ENCODE measurements at places on chromosomes 2 and 18.

DNA sequence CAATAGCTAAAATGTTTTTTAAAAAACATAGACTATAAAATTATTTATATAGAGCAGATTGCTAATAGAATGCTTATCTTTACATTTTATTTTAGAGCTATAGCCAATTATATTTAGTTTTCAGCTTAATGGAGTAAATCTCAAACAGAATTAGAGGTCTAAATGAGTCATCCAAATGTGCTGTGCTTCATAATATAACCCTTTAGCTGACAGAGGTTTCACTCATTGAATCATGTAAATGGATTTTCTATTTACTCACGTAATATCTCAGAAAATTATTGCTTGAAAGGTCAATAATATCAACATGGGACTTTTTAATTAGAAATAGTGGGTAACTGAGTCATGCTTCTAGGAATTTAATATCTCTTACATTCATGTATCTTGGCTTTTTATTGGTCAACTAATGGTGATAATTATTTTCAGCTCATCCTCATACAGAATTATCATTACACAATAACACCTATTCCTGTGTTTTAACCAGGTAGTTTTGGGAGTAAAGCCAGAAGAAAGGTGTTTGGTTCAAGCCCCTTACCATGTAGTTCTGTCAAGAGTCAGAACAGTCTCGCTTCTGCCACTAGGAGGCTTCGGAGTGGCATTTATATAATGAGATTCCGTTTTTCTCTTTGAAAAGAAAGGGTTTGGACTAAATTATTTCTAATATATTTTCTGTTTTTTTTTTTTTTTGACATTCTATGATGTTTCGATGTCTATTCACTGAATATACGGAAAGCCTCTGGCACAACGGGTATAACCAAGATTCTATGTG is 217.6 kb downstream of the CDH7 start:
- DNase-seq: no peak

GRCh38 chr2:149595056-149595963 is 7.7 kb upstream of the MMADHC start:
- DNase-seq: no peak

DNA sequence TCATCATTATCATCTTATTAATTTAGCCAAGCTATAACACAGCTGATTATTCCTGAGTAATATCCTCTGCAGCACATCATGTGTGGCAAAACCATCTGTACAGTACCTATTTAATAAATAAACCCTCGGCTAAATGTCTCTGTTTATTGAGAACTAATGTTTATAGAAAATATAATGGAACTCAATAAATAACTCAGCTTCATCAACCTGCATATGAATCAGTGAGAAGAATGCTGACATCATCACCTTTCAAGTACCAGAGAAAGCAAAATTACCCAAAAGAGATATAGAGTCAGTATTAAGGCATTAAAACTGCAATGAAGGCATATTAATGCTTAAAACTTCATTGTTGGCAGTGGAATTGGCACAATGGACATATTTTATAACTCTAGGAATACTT is 558.3 kb downstream of the PLCL1 start:
- no peak for DNase-seq

- DNase-seq: no peak
Measured at GRCh38 chr2:48092846-48093803, 186.8 kb upstream of the FBXO11 start.

GRCh38 chr18:75530566-75531211 is 103.2 kb upstream of the SMIM21 start:
- no peak for DNase-seq

DNA sequence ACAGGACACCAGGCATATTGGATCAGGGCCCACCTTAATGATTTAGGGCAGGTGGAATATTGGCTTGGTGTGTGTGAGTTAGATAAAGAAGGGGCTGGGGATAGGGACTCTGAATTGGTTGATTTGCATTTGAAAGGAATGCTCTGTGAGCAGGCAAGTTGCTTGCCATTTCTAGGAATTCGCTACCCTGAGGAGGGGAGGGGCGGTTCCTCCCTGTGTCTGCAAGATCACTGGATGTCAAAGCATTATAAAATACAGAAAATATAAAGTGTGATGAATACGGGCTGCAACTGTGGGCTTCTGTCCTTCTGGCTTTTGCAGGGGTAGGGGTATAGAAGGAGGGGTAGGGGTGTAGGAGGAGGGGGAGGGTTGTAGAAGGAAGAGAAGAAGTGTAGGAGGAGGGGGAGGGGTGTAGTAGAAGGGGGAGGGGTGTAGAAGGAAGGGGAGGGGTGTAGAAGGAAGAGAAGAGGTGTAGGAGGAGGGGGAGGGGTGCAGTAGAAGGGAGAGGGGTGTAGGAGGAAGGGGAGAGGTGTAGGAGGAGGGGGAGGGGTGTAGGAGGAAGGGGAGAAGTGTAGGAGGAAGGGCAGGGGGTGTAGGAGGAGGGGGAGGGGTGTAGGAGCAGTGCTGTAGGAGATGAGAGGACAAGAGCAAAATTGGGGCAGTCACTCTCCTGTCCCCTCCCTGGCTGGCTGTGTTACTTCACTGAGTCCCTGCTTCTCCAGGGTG is 238.0 kb upstream of the COPS8 start:
- DNase-seq: no peak

DNA sequence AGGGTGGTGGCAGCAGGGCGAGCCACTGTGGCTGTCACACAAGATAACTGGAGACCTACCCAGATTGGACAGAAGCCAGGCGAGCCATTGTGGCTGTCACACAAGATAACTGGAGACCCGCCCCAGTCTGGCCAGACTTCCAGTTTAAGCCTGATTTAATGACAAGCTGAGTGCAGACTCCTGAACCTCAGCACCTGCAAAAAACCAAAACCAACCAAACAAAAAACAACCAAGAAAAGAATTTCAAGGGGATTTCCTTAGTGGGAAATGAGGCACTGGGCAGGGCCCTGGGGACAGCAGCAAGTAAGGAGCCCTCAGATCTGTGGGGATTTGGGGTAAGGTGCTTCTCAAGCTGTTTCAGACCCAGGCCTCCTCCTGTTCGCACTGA is 95.2 kb upstream of the BOD1L2 start:
- no peak for DNase-seq

Data from NCI-H460 (cell line).